ENCODE measurements at places on chromosomes 7 and 10. TPM values are rescaled to one million over a fixed set of nuclear protein-coding genes. Genes with fewer than 3 reads are reported as not detected.

The NKX6-2 gene
- total RNA-seq = not detected

The HABP2 gene
- total RNA-seq = not detected

The MMRN2 gene
- not detected for total RNA-seq

The PROSER2 gene
- total RNA-seq = 0.88 TPM

The SKIDA1 gene
- 0.32 TPM for total RNA-seq

The ATXN7L1 gene
- total RNA-seq = 11.2 TPM

The MEST gene
- 1.9 TPM for total RNA-seq

The PLAC9 gene
- not detected for total RNA-seq

The COBL gene
- not detected for total RNA-seq
